ENCODE measurements at places on chromosomes 3 and 15.

DNA sequence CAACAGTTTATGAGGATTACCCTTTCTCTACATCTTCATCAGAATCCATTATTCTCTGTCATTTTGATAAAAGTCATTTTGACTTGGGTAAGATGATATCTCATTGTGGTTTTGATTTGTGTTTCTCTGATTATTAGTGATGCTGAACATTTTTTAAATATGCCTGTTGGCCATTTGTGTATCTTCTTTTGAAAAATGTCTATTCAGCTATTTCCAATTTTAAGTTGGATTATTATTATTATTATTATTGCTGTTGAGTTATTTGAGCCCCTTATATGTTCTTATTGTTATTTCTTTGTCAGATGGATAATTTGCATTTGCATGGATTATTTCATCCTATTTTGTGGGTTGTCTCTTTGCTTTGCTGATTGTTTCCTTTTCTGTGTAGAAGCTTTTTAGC is 421.2 kb upstream of the LMCD1 start:
- no peak for DNase-seq

DNA sequence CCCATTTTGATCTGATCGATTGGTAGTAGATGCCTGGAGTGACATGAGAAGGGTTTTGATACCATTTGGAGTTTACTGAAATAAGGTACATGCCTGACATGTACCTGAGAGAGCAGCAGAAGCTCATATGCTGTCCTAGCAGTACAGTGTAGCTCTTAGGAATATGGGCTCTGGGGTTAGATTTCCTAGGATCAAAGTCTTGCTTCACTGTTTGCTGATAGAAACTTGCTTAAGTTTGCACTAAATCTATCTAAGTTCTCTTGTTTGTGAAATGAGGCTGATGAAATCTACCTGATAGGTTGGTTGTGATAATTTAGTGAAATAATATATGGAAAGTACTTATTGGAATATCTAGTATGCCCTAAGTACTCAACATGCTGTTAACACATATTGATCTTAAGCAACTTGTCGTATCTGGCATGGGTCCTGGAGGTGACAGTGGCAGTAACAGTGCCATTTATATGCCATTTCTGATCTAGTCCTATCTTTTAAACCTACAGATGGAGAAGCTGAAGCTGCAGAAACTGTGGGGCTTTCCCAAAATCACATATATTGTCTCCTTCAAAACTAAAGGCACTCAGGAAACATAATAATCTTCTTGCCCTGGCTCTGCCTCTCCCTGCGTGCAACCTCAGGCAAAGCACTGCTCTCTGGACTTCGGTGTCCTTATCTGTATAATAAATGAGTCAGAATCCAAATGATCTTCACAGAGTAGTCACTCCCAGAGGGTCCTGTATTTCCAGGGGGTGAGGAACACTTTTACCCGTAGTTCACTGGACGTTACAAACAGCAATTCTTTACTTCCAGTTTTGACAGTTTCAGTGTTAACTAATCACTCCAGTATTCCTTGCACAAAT is 223.6 kb upstream of the SETMAR start:
- no peak for DNase-seq

GRCh38 chr15:78921517-78921916 is 23.3 kb downstream of the CTSH start:
- no peak for DNase-seq

GRCh38 chr15:62932436-62932835 is 110.1 kb upstream of the TPM1 start:
- no peak for DNase-seq

DNA sequence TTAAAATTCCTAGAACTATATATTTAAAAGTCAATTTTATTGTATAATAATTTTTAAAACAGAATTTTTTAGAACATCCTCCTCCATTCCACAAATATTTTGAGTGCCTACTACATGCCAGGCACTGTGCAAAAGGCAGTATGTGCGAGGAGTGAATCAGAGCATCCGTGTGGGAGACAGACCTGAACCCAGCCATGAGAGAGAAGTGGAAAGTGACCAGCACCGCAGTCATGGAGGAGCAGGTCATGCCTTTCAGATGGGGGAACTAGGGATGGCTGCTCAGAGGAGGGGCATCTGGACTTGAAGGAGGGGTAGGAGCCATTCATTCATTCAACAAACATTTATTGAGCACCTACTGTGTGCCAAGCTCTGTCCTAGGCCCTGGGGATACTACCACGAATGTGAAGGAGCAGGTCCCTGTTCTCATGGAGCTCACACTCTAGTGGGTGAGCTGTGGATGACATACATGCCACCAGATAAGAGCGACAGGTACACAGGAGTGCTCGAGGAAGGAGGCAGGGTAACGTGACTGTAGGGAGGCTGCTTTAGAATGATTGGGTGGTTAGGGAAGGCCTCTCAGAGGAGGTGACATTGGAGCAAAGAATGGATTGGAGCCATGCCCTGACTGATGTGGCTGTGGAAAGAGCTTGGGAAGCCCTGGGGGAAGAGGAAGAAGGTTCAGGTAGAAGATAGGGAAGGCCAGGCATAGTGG is 3.1 kb upstream of the CHRNA3 start:
- no peak for DNase-seq

DNA sequence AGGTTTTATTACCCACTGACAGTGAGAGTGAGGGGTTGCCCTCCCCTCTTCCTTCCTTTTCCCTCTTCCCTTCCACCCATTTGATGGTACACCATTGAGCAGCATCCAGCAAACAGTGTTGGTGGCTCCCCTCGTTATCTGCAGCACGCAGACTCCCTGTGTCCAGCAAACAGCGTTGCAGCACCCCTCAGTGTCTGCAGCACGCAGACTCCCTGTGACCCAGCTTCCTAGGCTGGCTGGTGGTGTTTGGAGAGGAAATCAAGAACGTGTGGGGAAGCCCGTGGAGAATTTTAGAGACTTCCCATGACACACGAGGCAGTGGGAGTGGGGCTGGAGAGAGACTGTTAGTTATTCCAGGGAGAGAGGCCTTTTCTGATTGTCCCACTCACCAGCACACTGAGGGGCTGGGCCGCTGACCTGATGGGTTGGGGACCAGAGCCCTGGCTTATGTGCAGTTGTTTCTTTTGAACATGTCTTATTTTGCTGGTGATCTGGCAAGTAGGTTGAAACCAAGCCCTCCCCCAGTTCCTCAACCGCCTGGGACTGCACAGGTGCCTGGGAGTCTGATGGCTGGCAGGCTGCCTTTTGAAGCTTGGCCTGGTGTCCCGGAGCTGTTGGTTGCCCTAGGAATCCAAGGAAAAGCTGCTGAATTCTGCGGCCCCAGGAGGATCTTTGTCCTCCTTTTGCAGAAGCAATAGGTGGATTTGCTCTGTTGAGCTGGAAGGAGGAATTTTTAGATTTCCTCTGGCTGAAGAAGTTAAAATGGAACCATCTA is 19.0 kb downstream of the APBA2 start:
- peak; percentile 60 for DNase-seq

- DNase-seq = peak; percentile 79
Observed at GRCh38 chr3:5057857-5058324, 64.2 kb upstream of the ARL8B start.

DNA sequence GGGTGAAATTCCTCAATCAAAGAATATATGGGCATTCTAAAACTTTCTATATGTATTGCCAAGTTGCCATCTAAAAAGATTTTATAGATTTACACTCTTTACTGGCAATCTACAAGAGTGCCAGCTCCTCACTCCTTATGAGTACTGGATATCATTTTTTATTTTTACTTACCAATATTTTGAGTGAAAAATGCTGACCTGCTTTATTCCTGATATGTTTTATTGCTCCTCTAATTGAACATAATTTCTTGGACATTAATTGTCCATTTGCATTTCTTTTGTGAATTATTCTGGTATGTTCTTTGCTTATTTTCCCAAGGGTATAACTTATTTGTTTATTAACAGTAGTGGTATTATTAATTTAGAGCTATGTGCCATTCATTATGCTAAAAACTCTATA is 96.8 kb downstream of the ECT2 start:
- DNase-seq = no peak

DNA sequence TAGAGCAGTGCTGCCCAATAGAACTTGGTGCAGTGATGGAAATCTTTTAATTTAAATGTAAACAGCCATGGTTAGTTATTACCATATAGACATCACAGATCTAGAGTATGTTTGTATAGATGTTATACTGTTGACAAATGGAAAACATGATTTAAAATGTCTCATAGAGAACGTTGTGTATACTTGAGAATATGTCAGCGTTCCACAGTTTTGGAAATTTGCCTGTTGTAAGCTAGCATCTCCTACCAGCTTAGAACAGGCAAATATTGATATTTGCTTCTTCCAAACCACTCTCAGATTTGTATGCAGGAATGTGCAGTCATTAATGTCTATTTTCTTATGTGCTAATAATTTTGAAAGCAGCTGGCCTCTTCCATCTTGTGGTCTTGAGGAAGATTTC is 8.4 kb upstream of the LXN start:
- no peak for DNase-seq

DNA sequence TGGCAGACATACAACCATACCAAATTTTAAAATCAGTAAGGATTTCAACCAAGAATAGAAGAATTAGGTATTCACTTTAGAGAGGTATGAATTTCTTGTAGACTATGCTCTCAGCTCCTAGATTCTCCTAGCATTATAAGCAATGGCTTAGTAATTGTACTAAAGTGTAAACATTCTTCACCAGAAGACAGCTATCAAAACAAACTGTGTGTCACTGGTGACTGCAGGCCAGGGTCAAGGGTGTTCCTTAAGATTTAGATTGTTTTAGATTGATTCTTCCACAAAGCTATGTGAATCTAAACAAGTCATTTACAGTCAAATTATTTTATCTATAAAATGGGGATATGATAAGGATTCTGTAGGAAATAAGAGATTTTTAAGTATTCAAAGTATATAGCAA is 23.1 kb upstream of the GP5 start:
- DNase-seq = no peak

GRCh38 chr15:38514601-38515000 is 50.0 kb downstream of the RASGRP1 start:
- peak; percentile 27 for DNase-seq

DNA sequence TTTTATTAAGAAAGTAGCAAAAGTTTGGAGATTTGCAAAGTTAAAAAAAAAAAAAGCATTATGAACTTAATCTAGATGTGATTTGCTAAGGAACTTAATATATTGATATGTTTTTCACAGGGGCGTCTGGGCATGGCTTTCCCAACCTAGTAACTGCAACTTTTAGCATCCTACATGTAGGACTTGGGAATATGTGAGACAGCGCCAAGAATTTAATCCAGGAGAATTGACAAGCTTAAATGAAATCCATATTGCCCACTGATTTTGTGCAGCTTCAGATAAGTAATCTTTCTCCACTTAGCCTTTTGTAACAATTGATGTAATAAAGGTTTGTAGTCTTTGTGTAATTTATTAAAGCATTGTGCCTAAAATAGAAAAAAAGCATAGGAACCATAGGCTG is 982 bp upstream of the GABPB1 start:
- no peak for DNase-seq

GRCh38 chr3:46236294-46237054 is 5.8 kb upstream of the CCR3 start:
- no peak for DNase-seq

- DNase-seq = no peak
Observed at GRCh38 chr15:57747206-57747896, 40.8 kb downstream of the POLR2M start.

DNA sequence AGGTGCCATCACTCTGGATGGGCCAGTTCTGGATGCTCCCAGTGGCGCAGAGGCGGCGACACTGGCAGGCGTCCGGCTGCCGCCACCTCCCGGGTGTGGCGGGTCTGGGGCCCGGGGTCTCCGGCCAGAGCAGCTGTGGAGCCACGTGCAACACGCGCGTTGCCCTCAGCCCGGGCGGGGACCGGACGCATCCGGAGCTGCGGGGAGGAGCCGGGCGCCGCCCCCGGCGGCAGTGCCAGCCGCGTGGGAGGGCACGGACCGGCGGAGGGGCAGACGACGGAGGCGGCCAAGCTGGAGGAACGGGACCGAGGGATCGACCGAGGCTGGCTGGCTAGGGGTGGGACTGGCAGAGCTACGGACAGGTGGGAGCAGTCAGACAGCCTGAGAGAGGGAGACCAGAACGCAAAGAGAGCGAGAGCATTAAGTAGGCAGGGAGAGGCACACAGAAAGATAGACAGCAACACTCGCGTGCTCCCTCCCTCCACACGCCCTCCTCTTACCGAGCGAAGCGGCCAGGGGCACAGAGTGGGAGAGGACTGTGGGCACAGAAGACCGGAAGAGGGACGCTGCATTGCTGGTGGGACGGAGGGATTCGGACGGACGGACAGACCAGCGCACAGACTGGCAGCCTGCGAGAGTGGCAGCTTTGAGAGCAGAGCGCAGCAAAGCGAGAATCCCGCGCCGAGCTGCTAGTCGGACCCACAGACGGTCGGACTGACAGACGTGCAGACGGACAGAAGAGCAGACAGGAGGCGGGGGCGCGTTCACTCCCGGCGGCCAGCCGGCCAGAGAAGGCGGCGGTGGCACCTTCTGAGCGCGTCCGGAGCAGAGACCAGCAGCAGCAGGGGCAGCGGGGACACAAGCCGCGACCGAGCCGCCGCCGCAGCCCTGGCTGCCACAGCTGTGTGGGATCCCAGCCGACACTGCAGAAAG is at the start of gene ARPP21:
Gene ARPP21 (plus strand): TSS at position 272 of the 933 bp plus-strand sequence. CDS start 42,227 bp downstream, outside the sequence.
- DNase-seq = peak; percentile 83

DNA sequence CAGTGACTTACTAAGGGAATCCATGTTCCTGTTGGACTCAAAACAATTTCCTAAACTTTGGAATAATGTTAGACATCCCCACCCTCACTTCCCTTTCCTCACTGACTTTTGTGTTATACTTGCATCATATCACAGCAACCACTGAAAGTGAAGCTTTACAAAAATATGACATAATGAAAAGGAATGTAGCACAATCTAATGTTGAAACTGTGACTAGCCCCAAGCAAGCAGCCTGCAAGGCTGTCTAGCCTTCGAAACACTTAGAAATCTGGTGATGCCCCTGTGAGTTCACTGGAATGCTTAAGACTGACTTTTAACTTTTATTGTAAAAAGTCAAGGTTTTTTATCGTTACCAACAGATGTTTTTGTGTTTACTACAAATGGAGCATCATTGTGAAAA is 203.7 kb upstream of the ZNF385D start:
- no peak for DNase-seq

DNA sequence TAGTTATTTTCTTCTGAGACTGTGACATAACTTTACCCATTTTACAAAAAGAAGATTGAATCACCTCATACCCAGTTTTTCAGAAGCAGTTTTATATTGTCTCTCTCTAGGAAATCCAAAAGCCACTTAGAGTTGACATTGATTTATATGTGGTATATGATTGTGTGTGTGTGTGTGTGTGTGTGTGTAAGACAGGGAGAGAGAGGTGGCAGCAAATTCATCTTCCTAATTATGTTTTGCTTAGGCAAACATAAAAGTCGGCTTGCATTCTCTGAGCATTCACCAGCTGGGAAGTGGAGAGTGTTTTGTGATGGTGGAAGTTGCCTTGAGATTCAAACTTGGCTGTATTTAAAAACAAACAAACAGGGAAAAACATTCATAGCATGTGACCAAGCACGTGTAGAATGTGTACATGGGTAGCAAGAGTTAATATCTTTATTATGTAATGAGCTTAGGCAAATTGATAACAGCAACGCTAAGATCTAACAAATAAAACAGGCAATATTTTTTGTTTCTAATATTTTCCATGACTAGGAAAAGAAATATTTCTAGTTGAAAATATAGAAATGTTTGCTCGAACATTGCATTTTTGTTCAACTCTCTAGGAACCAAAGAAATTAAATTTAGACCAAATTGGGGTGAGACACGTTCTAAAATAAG is 64.4 kb upstream of the IGF1R start:
- DNase-seq = peak; percentile 21

- DNase-seq = no peak
Observed at GRCh38 chr3:4838621-4839022, 140.6 kb upstream of the BHLHE40 start.
